Colonic mucosa (tissue), 4 donors: ENCODE measurements at places on chromosomes 4 and X. TPM values are rescaled to one million over a fixed set of nuclear protein-coding genes. Genes with fewer than 3 reads are reported as not detected.
A peak's percentile ranks its signal among the peaks of the same experiment; 100 is the strongest.

The KLHL15 gene
- total RNA-seq = 4.0 TPM

The ZNF185 gene
- 3.6 TPM for total RNA-seq

The PAK3 gene
- 0.25 TPM for total RNA-seq

- no peaks in the 10 kb centered on the region for H3K36me3 ChIP-seq
- H3K4me3 ChIP-seq = no peak overlapping the region
- H3K4me1 ChIP-seq = no peaks in the 10 kb centered on the region
- DNase-seq = no peak
- no peak overlapping the region for H3K27ac ChIP-seq
Observed at GRCh38 chr4:172404676-172405075, 591.5 kb downstream of the GALNTL6 start.

DNA sequence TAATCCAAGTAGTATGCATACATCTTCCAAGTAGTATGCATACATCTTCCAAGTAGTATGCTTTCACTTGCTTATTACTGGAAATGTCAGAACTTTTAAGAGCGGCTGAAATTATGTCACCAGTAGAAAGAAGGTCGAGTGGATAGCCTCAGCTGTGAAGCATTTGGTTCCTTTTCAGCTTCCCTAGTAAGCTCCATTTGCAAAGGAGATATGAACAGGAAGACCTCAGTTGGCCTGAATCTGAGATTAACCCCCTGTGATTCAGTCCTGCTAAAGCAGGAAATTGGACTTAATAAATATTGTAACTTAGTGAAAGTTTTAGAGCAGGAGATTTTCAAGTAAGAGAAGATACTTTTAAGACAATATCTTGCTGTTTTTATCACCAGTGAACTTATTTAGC, 48.1 kb downstream of the PCDH7 start:
- no peak overlapping the region for H3K4me3 ChIP-seq
- no peak for DNase-seq
- no peaks in the 10 kb centered on the region for H3K36me3 ChIP-seq
- no peak overlapping the region for H3K27ac ChIP-seq

GRCh38 chrX:147894366-147894963, 17.3 kb upstream of the FMR1 start:
- no peak for DNase-seq
- H3K27ac ChIP-seq = no peak overlapping the region
- no peaks in the 10 kb centered on the region for H3K4me1 ChIP-seq
- H3K27me3 ChIP-seq = no peaks in the 10 kb centered on the region

DNA sequence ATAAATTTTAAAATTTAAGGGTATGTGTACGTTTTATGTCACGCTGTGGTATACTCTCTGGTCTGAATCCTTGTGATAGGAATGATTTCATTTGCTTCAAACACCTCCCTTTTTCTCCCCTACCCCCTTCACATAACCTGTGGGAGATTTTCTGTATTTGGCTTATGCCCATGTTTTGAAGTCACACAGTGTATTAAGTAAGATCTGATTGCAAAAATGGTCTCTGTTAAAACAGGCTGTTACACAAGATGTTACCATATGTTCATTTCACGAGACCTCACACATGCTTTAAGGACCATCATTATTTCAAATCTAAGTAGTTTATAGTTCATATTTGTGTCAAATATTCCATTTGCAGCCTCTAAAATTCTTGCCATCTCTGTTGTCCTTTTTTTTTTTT, 63.5 kb downstream of the TMEM131L start:
- no peaks in the 10 kb centered on the region for H3K4me1 ChIP-seq
- no peak for DNase-seq

DNA sequence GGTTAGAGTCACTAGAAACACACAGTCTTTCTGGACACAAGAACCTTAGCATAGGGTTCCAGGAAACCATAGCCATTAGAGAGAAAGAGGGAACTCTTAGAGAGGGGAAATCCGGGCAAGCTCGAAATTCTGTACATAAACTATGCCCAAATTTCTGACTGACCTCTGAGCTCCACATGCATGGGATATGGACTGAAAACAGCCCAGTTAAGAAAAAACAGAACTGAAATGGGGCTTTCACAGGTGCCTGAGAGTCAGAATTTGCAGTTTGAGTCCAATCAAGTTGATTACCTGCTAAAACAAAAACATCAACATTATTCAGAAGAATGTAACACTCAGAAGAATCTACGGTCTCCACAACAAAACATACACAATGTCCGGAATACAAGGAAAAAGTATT, 13.1 kb downstream of the DCHS2 start:
- H3K36me3 ChIP-seq = no peaks in the 10 kb centered on the region
- H3K4me3 ChIP-seq = no peak overlapping the region
- no peak for DNase-seq
- no peaks in the 10 kb centered on the region for H3K27me3 ChIP-seq
- H3K4me1 ChIP-seq = no peaks in the 10 kb centered on the region
- no peak overlapping the region for H3K27ac ChIP-seq

DNA sequence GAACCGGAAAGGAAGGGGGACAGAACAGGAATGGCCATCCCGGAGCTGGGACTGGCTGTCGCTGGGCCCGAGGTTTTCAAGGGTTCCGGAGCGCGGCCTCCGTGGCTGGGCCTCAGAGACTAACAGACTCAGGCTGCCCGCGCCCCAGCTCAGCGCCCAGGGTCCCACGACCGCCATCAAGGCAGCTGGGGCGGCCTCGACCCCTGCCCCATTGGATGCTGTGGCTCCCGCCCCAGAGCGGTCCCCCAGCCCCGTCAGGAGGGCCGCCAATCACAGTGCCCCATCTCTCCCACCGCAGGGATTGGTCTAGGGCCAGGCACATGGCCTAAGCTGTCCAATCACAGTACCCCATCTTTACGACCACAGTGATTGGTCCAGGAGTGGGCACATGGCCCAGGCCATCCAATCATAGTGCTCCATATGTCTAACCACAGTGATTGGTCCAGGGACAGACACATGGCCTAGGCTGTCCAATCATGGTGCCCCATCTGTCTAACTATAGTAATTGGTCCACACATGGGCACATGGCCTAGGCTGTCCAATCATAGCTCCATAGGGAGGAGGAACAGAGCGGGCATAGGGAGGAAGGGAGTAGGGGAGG, 105.3 kb upstream of the NKX1-1 start:
- H3K27me3 ChIP-seq = no peaks in the 10 kb centered on the region
- H3K27ac ChIP-seq = no peak overlapping the region
- DNase-seq = peak; percentile 30

GRCh38 chr4:30919458-30919857, 199.3 kb downstream of the PCDH7 start:
- H3K36me3 ChIP-seq = no peaks in the 10 kb centered on the region
- DNase-seq = no peak
- H3K4me1 ChIP-seq = no peaks in the 10 kb centered on the region
- no peaks in the 10 kb centered on the region for H3K27me3 ChIP-seq
- H3K4me3 ChIP-seq = no peak overlapping the region

- no peak overlapping the region for H3K4me3 ChIP-seq
- no peaks in the 10 kb centered on the region for H3K36me3 ChIP-seq
- DNase-seq = no peak
- H3K4me1 ChIP-seq = no peaks in the 10 kb centered on the region
- no peak overlapping the region for H3K27ac ChIP-seq
Observed at GRCh38 chr4:103482893-103483292, 236.9 kb downstream of the TACR3 start.

DNA sequence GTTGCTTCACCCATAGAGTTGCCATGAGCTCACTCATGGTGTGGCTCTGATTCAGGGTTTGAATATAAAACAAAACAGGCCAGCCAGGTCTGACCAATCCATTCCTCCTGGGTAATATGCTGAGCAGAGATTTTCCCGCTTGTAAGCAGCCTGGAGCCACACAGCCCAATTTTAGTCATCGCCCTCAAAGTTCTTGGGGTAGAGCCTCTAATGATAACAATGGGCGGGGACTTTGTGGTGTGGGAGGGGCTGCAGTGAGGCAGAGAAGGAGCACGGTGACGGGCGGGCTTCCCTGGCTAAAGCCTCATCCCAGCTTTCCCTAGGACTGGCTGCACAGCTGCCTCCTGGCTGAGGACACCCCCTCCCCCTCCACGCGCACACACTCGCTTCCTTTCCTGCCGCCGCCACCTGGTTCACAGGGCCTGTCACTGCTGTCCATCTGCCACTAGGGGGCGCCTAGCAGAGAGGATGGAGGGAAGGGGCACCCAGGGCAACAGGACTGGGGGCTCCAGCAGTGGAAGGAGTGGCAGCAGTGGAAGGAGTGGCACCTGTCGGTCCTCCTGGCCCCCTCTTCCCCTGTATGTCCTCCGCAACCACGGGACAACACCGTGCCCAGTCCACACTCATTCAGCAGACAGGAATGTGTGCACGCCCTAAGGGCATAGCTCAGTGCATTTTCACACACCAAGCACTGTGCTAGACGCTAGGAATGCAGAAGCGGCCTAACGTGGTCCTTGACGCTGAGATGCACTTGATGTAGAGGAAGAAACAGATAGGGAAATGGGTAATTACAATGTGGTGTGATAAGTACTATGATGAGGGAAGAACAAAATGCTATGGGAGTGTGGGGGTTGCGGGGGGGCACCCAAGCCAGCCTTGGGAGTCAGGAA, 26.8 kb downstream of the PRPS1 start:
- peak; percentile 59 for DNase-seq
- no peaks in the 10 kb centered on the region for H3K4me1 ChIP-seq
- no peaks in the 10 kb centered on the region for H3K27me3 ChIP-seq

DNA sequence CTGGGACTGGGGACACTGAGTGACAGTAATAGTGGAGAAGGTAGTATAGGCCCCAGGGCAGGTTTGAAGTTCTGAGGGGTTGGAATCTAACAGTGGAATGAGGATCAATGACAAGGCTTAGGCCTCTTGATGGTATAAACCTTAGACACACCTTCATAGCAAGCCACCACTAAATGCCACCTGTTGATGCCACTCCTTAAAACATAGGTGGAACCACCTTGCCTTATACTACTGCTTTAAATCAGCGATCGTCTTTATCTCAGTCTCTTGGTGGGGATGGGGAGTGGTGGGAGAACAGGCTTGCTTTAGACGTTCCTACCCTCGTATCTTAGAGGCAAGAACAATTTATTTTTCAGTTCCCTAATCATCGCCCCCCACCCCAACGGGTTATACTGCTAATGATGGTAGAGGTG, 1.2 kb downstream of the RAB33B start:
- peaks cover 6% of the 10 kb centered on the region for H3K4me1 ChIP-seq
- DNase-seq = peak; percentile 33
- H3K4me3 ChIP-seq = peak overlapping the region; percentile 83
- H3K36me3 ChIP-seq = no peaks in the 10 kb centered on the region
- H3K27ac ChIP-seq = peak overlapping the region; percentile 99
- H3K27me3 ChIP-seq = no peaks in the 10 kb centered on the region

GRCh38 chr4:126627255-126627654, 1005.5 kb upstream of the INTU start:
- H3K27me3 ChIP-seq = no peaks in the 10 kb centered on the region
- no peaks in the 10 kb centered on the region for H3K36me3 ChIP-seq
- no peaks in the 10 kb centered on the region for H3K4me1 ChIP-seq

GRCh38 chr4:61827907-61828391, 627.8 kb downstream of the ADGRL3 start:
- H3K36me3 ChIP-seq = no peaks in the 10 kb centered on the region
- DNase-seq = no peak
- H3K4me3 ChIP-seq = no peak overlapping the region
- H3K4me1 ChIP-seq = no peaks in the 10 kb centered on the region

DNA sequence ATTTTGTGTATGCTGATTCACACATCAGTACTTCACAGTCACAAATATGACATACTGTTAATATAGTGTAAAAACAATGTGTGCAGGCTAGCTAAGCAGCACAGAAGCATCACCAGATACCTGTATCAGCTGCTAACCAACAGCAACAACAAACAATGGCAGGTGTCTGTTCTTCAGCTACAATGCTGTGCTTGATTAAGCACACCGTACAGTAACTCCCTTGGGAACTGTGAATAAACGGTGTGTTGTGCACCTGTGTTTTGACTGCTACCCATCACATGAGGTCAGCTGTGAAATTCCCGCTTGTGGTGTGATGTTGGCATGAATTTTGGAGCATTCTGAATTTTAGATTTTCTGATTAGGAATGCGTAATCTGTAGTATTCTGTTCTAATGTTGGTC, 379.7 kb upstream of the FAT1 start:
- DNase-seq = no peak
- no peaks in the 10 kb centered on the region for H3K4me1 ChIP-seq
- no peaks in the 10 kb centered on the region for H3K36me3 ChIP-seq
- no peak overlapping the region for H3K27ac ChIP-seq
